Fibroblast of skin of right quadriceps (primary cell): ENCODE measurements at places on chromosomes 4 and X.

GRCh38 chr4:59936566-59936965 lies 1263.6 kb upstream of the ADGRL3 start:
- no peak for DNase-seq

DNA sequence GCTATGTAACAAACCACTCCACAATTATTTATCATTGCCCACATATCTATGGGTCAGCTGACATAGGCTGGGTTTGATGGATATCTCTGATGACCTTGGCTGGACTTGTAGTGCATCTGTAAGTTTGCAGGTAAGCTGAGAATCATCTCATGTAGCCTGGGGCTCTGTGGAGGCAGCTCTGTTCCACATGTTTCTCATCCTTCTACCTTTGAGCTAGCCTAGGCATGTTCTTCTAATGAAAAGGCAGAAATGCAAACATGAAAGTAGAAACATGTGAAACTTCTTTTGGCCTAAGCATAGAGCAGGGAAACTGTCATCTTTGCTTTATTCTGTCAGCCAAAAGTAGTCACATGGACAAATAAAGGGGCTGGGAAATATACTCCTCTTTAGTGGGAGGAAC lies 18.2 kb downstream of the MRPL1 start:
- no peak for DNase-seq

- no peak for DNase-seq
Observed at GRCh38 chr4:47819178-47819577, 18.7 kb downstream of the CORIN start.

GRCh38 chr4:135120195-135120594 lies 918.6 kb upstream of the PABPC4L start:
- peak; percentile 30 for DNase-seq

- peak; percentile 80 for DNase-seq
Observed at GRCh38 chrX:100098660-100099375, 311.3 kb downstream of the PCDH19 start.
